Pons (tissue), 1 donor: ENCODE measurements at places on chromosomes 12 and 14.

GRCh38 chr14:100810435-100810834 lies 15.5 kb upstream of the MEG3 start:
- no peak for DNase-seq

DNA sequence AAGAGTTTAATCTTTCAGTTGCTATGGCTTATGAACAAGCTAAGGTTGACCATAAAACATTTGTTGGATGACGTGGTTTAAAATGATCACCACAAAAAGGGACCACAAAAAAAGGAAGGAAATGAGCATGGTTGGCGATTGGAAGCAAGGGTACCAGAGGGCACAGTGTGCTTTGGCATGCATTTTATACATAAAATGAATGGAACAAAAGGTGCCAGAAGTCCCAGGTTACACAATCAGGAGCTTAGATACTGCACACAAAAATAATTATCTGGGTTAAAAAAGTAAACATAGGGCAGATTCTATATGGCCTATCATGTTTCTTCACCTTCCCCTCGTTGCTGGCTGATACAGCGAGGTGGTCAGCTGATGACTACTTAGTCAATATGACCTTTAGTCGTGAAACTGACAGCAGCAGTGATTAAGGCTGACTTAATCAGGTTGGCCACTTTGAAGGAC lies 50.7 kb downstream of the ZC3H14 start:
- DNase-seq, result no peak

DNA sequence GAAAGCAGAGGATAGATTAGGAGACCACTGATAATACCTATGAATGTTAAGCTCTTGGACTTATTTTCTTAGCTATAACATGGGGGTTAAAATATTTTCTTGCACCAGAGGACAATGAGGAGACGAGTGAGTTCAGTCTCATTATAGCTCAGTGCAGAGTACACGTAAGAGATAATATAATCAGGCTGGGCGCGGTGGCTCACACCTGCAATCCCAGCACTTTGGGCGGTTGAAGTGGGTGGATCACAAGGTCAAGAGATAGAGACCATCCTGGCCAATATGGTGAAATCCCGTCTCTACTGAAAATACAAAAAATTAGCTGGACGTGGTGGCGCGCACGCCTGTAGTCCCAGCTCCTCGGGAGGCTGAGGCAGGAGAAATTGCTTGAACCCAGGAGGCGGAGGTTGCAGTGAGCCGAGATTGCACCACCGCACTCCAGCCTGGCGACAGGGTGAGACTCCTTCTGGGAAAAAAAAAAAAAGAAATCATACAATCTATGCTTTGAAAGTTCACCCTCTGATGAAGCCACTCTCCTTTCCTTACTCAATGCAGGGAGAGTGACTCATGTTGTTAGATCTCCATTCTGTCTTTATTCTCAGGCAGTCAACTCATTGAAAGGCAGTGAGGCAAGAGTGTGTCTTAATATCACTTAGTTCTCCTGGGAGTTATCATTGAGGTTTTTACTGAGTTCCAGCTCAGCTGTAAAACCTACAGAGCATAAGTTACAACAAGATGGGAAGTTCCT lies 134.2 kb downstream of the SYNE2 start:
- no peak for DNase-seq

- no peak for DNase-seq
Measured at GRCh38 chr14:101535232-101535631, 26.1 kb upstream of the DIO3 start.

- DNase-seq, result no peak
Measured at GRCh38 chr14:31269634-31270195, 62.1 kb upstream of the HECTD1 start.

- DNase-seq, result peak; percentile 44
Measured at GRCh38 chr14:20630340-20631022, 11.0 kb downstream of the OR6S1 start.

- DNase-seq, result peak; percentile 87
Measured at GRCh38 chr12:10331642-10332239, 24.1 kb downstream of the KLRD1 start.

DNA sequence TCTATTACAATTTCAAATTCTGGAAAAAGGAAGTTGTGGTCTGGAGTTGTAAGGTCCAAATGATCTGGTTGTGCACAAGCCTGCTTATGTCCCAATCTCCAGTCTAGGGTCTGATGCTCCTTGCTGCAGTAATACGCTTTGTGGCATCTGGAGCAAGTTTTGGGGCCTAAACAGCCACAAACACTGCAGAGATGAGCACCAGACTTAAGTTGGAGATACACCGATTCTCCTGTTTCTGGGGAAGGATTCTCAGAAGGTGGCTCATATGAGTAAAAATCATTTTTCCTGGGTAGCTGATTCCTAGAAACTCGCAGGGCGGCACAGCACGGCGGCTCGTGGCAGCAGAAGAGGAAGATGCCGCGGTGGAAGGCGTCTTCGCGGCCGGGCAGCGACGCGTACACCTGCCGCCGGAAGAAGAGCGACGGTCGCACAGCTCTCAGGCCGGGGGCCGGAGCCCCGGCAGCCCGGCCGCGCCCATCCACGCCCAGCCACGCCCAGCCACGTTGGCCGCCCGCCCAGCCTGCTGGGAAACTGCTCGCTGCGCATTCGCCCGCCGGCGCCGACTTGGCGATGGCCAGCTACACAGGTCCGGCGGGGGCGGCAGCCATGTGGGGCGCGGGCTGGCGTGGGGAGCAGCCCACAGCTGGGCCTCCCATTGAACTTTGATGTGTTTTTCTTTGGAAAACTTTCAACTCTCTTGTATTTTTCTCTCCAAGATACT lies 129.0 kb downstream of the ASCL4 start:
- DNase-seq, result no peak

DNA sequence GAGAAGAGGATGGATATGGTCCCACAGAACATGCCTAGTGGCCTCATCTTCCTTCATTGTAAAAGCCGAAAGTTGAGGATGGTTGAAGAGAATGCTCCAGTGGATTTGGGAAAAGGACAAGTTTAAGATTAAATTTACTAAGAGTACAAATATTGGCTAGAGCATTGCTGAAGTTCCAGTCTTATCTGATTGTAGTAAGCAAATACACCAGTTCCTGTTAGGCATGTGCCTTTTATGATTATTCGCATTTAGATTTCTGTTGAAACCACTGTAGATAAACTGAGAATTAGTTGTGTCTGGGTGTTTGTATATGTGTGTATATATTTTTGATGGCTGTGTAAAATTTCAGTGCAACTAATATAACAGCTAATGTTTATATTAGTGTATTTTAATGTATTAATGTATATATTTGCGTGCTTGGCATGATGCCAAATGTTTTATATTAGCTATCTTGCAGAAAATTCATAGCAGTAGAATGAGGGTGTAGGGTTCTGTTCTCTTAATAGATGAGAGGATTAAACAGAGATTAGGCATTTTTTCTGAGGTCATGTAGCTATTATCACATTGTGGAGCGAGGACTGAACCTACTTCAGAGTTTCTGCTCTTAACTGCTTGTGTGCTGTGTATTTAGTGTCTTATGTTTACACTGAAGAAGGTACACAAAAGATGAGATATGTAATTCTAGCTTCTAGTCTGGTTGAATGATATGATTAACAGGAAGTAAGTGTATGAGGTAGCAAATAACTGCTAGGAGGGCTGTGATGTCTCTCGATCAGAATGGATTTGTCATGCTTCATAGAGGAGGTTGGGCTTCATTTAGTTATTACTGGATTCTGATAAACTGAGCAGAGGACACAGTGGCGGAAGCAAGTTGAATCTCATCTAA lies 21.1 kb downstream of the FKBP3 start:
- DNase-seq, result no peak

DNA sequence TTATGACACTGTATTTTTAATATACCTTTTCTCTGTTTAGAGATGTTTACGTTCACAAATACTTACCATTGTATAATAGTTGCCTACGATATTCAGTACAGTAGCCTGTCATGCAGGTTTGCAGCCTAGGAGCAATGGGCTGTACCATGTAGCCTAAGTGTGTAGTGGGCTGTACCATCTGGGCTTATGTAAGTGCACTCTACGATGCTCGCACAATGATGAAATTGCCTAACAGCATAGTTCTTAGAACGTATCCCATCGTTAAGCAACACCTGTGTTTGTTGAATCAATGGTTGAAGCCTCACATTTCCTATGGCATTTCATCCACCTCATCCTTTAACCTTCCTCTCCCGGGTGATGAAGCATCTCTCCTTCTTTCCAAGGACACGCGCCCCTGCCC lies 12.5 kb upstream of the EML1 start:
- no peak for DNase-seq

DNA sequence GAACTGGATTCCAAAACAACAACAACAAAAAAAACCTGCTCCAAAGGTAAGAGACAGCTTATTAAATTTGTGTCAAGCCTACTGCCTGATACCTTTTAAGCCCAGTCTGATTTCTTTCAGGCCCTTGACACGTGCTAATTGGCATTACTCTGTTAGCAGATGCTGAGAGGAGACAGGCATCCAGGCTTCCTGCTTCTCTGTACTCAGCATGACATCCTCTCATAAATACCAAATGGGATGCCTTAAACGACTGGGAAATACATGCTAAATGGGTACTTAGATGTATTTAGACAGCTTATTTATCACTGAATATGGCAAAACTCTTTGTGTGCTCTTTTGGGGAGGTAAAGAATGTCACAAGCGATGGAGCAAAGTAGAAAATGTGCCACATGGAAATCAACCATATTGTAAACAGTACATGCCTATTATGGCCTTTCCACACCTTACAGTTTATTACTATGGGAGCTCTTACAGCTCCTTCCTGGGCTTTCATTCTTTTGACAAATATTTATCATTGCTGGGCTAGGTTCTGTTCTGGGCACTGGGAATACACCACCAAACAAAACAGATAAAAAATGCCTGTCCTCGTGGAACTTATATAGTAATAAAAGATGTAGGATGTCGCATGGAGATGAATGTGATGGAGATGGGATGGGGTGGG lies 11.5 kb upstream of the PCED1B start:
- DNase-seq, result no peak

DNA sequence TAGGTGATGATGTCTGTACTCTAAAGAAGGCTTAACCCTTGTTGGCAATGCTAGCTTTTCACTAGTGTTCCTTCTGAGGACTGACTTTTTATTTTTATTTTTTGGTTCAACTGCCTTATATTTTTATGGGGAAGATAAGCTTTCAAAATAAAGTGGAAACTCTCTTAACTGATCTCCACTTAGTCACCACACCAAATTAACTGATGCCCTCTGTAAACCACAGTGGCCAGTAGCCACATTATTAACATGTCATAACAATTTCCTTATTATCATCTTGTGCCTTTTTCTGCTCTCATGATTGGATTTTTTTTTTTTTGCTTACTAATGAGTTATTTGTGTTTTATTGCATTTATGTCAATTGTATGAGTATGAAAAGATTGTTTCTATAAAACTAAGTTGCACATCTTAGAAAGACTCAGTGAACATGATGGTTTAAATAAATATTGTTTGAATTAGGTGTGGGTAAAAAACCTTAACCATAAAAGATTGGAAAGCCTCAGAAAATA lies 56.9 kb downstream of the SCFD1 start:
- no peak for DNase-seq

DNA sequence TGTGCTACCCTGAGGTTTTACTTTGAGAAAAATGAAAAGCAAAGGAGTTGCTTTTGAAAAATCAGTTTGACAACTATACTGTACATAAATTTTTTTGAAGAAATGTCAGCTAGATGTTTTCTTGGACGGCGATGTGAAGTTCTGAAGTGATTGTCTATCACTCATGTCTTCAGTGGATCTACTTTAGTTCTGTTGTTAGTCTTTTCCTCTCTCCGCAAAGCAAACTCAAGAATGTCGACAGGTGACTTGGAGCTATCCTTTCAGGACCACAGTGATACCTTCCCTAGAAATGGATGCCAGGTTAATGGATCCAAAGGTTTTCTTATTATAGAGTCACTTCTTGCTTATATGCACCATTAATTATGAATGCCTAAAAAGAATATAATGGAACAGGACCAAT lies 1.2 kb downstream of the PTPRO start:
- DNase-seq, result no peak

GRCh38 chr12:49956663-49957569 lies 4.8 kb upstream of the AQP5 start:
- no peak for DNase-seq

DNA sequence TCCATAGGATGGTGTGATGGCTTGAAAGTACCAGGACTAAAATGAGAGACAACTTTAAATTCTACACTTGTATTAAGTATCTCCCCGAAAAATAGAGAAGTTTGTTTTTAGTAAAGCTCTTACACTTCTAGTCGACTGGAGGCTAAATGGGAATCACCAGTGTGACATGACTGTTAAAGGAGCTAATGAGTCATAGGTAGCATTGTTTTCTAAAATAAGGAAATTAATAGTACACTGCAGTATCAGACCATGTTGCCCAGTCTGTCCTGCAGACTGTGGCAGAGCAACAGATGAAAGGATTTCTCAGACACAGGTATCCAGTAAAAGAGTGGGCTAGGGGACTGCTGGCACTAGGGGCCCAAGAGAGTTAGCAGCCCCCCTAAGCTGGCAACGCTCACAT lies 140.1 kb downstream of the TMEM117 start:
- DNase-seq, result no peak

DNA sequence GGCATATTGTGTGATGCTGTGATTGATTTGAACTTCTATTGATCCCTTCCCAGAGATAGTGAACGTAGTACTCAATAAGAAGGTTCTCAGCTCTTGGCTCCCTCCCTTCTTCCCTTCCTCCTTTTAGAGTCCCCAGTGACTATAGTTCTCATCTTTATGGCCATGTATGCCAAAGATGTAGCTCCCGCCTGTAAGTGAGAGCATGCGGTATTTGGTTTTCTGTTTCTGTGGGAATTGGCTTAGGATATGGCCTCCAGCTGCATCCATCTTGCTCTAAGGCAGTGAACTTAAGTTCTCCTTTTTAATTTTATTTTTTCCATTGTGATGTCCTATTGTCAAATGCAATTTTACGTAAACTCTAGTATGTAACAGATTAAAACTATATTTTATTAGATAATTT lies 109.5 kb downstream of the AEBP2 start:
- DNase-seq, result no peak

DNA sequence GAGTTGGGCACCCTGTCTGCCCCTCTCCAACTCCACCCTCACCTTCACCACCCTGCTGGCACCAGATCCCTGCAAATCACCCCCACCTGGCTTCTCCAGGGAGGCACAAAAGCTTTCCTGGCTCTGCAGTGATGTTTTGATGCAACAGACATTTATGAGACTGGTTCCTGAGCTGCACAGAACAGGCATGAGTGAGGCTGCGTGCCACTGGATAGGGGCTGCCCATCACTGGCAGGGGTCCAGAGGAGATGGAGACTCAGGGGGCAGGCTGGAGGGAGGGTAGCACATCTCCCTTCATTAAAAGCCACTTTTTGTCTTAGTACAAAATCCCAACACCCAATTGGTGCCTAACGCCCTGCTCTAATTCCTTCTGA lies 17.3 kb upstream of the ZDHHC22 start:
- DNase-seq, result no peak

- DNase-seq, result no peak
Measured at GRCh38 chr12:119696943-119697342, 29.0 kb downstream of the PRKAB1 start.

DNA sequence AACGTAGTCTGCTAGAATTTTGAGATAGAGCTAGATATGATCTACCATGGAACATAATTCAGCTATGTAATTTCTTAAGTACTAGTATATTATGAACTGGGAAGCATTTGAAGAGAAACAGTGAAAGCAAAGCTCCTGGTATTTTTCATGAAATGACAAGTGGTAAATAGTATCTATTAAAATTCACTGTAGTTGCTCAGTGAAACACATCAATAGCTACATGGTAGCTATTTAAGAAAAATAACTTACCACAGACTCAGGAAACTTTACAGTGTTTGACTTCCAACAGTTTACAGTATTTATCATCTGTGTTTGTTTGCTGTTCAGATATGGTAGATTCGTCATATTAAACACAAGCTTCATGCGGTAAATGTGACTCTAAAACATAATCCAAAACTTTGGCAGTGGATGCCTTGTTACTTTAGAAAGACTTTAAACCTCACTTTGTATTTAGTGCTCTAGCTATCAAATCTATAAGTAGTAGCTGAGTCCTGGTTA lies 25.2 kb downstream of the WNK1 start:
- DNase-seq, result no peak
